MCF 10A (cell line): ENCODE measurements at places on chromosomes 7 and 10. TPM values are rescaled to one million over a fixed set of nuclear protein-coding genes. Genes with fewer than 3 reads are reported as not detected.

The NPY4R gene
- total RNA-seq: not detected in 2 replicates

The NUPR2 gene
- total RNA-seq: not detected in 2 replicates

DNA sequence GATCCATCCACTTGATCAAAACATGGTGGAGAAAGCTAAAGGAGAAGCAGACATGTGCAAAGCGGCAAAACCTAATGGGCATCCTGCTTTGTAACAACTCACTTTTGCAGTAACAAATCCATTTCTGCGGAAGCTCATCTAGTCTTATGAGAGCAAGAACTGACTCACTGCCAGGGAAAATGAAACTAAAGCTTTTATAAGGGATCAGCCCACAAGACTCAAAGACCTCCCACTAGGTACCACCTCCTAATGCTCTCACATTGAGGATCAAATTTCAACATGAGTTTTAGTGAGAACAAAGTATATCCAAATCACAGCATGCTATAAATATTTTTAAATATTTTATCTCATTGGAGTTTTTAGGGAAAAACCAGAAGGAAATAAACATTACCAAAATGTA is 120.1 kb upstream of the GNAI1 start:
- peak; percentile 18 for DNase-seq

GRCh38 chr10:3213758-3214515 is 41.4 kb upstream of the PITRM1 start:
- no peak for DNase-seq
